Left ventricle myocardium inferior (tissue), 1 donor: ENCODE measurements at places on chromosomes 1 and 21.

- DNase-seq = no peak
Measured at GRCh38 chr1:59071876-59072582, 224.9 kb upstream of the FGGY start.

GRCh38 chr1:57576756-57577155 lies 152.9 kb upstream of the DAB1 start:
- no peak for DNase-seq

DNA sequence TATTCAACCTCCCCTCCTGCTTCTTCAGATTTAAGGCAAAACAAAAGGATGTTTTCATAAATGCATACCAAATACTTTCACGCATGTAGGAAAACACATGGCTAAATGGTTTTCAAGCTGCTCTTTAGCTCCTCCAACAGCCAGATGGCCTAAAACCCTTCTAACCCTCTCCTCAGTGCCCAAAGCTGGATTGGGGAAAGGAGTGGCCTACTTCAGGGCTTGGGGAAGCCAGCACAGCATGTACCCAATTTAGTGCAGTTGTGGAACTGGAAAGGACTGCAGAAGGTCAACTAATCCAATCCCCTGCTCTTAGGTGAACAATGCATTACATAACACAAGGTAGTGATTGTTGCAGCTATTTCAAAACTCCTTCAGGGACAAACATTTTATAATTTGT lies 9.3 kb downstream of the F5 start:
- DNase-seq = no peak

- no peak for DNase-seq
Measured at GRCh38 chr1:201007481-201007880, 16.0 kb downstream of the KIF21B start.

GRCh38 chr1:151833172-151833900 lies 1.7 kb upstream of the RORC start:
- no peak for DNase-seq

DNA sequence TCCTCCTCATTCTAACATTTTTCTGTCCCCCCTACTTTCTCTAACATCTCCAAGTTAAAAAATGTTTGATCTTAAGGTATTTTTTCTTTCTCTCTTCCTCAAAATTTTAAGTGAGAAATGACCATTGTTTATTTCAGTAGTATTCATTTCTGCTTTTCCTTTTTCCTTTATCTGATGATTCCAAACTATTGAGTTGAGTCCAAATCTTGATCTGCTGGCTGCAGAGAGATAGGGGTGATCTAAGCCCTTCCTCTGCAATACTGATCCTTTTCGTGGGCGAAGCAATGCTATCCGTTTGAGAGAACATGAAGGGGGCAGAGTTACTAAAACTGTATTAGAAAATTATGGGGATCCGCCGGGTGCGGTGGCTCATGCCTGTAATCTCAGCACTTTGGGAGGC lies 516 bp upstream of the NMNAT2 start:
- no peak for DNase-seq

GRCh38 chr1:235917267-235917811 lies 50.6 kb upstream of the LYST start:
- DNase-seq = peak; percentile 59

DNA sequence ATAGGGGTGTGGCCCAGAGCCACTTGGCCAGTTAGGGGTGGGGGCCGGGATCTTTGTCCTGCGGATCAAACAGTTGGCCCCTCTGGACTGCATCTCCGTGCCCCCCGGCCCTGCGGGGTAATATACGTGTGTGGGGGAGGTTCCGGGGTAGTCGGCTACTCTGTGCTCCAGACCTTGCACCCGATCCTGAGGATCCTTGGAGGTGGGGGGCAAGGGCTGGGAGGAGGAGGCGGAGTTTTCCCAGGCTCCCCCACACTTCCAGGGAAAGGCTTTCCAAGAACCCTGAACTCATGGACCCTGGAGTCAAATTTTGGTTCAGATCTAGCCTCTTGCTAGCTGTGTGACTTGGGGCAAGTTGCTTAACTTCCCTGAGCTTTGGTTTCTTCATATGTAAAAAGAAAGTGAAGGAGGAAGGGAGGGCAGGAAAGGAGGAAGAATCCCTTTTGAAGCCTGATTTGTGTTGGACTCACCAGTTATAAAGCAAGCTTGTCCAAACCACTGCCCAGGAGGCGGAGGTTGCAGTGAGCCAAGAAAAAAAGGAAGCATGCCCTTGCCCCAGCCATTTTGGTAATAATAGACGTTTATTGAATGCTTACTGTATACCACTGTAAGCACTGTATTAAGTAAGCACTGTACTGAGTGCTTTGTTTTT lies 686 bp downstream of the MIIP start:
- DNase-seq = peak; percentile 22

GRCh38 chr1:37704966-37705365 lies 12.7 kb downstream of the CDCA8 start:
- no peak for DNase-seq
